ENCODE measurements at places on chromosomes 13 and 19.

GRCh38 chr19:593055-593454 is 3.4 kb downstream of the HCN2 start:
- DNase-seq = no peak

- no peak for DNase-seq
Measured at GRCh38 chr19:46283771-46284170, 13.1 kb upstream of the HIF3A start.

DNA sequence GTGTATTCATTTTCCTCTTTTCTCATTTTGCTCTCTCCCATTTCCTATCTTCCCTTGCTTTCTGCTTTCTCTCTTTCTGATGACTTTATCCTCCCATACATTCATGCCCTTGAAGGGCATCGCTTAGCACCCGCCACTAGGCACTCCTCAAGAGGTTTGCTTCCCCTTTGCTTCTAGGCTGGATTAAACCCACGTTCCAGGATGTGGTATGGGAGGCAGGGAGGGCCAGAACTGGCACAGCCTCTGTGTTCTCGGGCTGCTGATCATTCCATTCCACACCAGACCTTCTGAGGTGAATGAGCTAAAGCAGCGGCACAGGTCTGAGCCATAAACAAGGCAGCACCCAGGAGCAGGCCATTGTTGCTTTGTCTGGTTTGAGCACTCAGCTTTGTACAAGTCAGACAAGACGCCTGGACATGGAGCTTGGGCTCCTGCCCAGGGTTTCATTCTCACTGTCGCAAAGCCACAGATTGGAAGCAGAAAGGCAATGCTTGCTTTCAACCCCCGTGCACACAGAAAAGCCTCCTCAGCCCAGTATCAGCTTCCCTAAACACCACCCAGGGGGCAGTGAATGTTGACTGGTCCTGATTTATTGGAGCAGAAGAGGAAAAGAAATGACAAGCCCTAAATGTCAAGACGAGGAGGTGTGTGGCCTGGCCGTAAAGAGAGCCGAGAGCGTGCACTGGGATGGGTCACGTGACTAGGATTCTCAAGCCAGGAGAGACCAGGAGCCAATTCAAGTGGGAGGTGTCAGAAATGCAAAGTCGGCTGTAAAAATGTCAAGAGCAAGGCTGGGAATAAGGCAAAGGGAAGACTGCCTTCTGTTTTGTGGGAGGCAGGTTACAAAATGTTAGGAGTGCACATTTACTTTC is 218.0 kb upstream of the SERP2 start:
- DNase-seq = no peak

- no peak for DNase-seq
Measured at GRCh38 chr19:32339988-32340874, 5.2 kb upstream of the ZNF507 start.

DNA sequence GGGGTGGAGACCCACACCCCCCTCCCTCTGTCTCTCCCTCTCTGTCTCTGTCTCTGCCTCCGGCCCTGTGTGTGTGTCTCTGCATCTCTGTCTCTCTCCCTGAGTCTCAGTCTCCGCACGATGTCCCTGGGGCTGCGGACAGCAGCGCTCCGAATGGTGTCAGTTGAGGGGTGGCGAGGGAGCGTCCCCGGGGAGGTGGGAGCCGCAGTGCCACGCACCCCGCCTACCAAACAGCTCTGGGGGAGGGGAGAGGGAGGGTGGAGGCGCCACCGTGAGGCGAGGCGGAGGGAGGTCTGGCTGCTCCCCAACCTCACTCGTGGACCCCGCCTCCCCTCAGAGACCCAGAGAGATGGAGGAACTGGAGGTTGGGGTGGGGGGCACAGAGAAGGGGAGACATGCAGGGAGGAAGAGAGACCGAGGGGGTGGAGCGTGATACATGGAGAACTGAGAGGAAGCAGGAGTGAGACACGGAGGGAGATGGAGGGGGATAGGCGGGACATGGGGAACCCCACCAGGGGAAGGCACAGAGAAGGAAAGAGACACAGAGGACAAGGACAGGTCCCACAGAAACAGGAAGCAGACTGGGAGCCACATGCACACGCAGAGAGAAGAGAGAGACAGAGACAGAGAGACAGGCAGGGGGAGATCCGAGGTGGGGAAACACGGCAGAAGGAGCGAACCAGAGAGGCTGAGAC is 7.2 kb downstream of the ERFL start:
- no peak for DNase-seq
